ENCODE measurements at places on chromosomes 2 and 18. TPM values are rescaled to one million over a fixed set of nuclear protein-coding genes. Genes with fewer than 3 reads are reported as not detected.

TPO gene
- not detected for total RNA-seq

DNA sequence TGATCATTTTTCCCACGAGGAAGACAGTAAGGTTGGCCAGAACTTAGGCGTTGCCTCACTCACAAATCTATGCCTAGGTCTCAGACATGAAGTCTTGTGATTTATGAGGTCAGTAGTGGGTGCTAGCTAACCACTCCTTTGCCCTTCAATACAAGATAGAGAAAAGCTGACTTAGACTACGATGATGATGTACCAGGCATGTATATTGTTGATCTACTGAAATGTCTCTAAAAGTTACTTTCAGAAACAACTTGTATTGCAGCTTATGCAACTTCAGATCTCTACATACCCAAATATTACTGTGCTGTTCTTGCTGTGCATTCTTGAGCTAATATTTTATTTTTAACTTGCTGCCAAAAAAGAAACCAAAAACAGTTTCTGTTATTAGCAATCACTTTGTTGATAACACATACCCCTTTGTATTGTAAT lies 30.6 kb downstream of the MAPRE2 start:
- peak overlapping the region; percentile 56 for H3K27ac ChIP-seq
- H3K4me3 ChIP-seq, result no peak overlapping the region
- H3K27me3 ChIP-seq, result no peaks in the 10 kb centered on the region
- peaks cover 22% of the 10 kb centered on the region for H3K4me1 ChIP-seq

CHST10 gene
- total RNA-seq, result 8.3 TPM

- H3K27ac ChIP-seq, result no peak overlapping the region
- no peaks in the 10 kb centered on the region for H3K27me3 ChIP-seq
- H3K4me3 ChIP-seq, result no peak overlapping the region
These were observed 501.6 kb upstream of the MYT1L start for GRCh38 chr2:2832657-2833056.

DNA sequence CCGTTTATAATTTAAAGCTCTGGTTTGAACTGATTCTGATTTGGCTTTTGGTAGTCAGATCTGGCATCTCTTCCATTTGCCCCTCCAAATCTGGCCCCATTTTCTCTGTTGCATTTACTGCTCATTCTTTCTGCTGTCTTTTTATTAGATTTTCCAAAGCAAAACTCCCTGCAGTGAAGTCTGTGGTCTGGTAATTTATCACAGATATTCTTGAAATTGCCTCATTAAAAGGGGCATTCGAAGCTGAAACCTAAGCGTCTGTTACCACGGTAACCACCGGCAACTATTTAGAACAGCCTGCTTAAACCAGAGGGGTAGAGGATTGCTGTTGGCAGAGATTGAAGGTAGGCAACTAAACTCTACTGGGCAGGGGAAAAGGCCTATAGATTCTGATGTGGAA lies 111.5 kb upstream of the UPP2 start:
- H3K27ac ChIP-seq, result no peak overlapping the region
- no peaks in the 10 kb centered on the region for H3K36me3 ChIP-seq
- no peaks in the 10 kb centered on the region for H3K27me3 ChIP-seq
- no peaks in the 10 kb centered on the region for H3K4me1 ChIP-seq

CNGA3 gene
- total RNA-seq, result 0.61 TPM

DNA sequence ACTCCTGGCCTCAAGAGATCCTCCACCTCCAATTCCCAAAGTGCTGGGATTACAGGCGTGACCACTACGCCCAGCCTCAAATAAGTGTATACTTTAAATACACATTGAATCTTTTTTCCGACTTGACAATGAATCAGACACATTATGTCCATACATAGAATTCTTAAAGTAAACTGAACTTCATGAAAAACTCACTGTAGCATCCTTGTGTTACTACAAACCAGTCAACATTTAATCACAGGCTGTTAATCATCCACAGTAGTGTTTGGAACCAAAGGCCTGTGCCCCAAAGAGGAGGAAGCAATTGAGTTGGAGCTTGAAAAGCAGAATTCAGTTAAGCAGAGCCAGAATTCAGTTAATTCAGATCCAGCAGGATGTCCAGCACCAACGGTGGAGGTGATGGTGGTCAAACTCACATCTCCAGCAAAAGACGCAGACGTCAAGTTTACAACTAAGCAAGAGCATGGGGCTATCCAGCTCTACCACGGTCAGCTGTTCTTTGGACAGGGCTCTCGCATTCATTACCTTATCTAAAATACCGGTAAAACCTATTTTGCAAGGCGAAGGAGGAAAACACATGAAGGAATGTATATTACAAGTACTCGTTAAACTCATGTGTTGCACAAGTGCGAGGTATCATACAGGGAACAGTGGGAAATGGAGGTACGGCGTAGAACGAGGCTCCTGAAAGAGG lies 1.2 kb downstream of the SLC39A6 start:
- no peaks in the 10 kb centered on the region for H3K27me3 ChIP-seq
- DNase-seq, result no peak
- no peaks in the 10 kb centered on the region for H3K36me3 ChIP-seq
- H3K4me3 ChIP-seq, result peak overlapping the region; percentile 85

GRCh38 chr2:575030-575726 lies 102.0 kb downstream of the TMEM18 start:
- no peak overlapping the region for H3K27ac ChIP-seq
- H3K36me3 ChIP-seq, result no peaks in the 10 kb centered on the region
- H3K4me1 ChIP-seq, result no peaks in the 10 kb centered on the region
- no peak for DNase-seq
- no peaks in the 10 kb centered on the region for H3K27me3 ChIP-seq
- H3K4me3 ChIP-seq, result no peak overlapping the region

GRCh38 chr2:42795841-42796301 lies 3.5 kb upstream of the HAAO start:
- DNase-seq, result no peak
- H3K4me3 ChIP-seq, result no peak overlapping the region
- H3K27ac ChIP-seq, result no peak overlapping the region
- H3K36me3 ChIP-seq, result no peaks in the 10 kb centered on the region
- H3K27me3 ChIP-seq, result no peaks in the 10 kb centered on the region
- H3K4me1 ChIP-seq, result peaks cover 9% of the 10 kb centered on the region

GRCh38 chr2:144507441-144508171 lies 12.3 kb downstream of the ZEB2 start:
- DNase-seq, result no peak
- peak overlapping the region; percentile 97 for H3K27ac ChIP-seq
- no peak overlapping the region for H3K4me3 ChIP-seq
- H3K36me3 ChIP-seq, result no peaks in the 10 kb centered on the region

DNA sequence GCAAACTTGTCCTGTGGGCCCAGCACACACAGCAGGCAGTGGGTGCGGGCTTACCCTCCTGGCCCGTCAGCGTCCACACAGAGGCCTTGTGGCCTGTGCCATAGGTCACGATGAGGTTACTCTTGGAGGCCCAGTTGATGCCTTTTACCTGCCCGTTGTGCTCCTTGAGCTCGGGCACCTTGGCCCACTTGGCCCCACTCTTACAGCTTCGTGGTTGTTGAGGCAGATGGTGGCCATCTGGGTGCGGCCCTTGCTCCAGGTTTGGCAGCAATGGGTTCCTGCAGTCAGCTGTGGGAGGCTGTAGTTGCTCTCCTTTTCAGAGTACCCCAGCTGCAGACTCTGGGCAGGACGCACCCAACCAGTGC lies 45.5 kb upstream of the PTH2R start:
- no peaks in the 10 kb centered on the region for H3K36me3 ChIP-seq
- DNase-seq, result no peak
- peaks cover 4% of the 10 kb centered on the region for H3K4me1 ChIP-seq
- no peak overlapping the region for H3K27ac ChIP-seq
- no peaks in the 10 kb centered on the region for H3K27me3 ChIP-seq

GRCh38 chr18:8754995-8755960 lies 49.9 kb downstream of the MTCL1 start:
- H3K36me3 ChIP-seq, result no peaks in the 10 kb centered on the region
- H3K27me3 ChIP-seq, result no peaks in the 10 kb centered on the region
- H3K27ac ChIP-seq, result no peak overlapping the region
- no peak overlapping the region for H3K4me3 ChIP-seq
- no peak for DNase-seq
- no peaks in the 10 kb centered on the region for H3K4me1 ChIP-seq

LRATD1 gene
- 4.9 TPM for total RNA-seq

- H3K27me3 ChIP-seq, result no peaks in the 10 kb centered on the region
- no peaks in the 10 kb centered on the region for H3K4me1 ChIP-seq
- no peak overlapping the region for H3K4me3 ChIP-seq
- no peaks in the 10 kb centered on the region for H3K36me3 ChIP-seq
These were observed 319.0 kb upstream of the SPRED2 start for GRCh38 chr2:65751408-65751807.

GRCh38 chr2:117359266-117359914 lies 455.1 kb upstream of the DDX18 start:
- no peak for DNase-seq
- no peak overlapping the region for H3K27ac ChIP-seq
- H3K27me3 ChIP-seq, result no peaks in the 10 kb centered on the region
- H3K4me1 ChIP-seq, result no peaks in the 10 kb centered on the region

DNA sequence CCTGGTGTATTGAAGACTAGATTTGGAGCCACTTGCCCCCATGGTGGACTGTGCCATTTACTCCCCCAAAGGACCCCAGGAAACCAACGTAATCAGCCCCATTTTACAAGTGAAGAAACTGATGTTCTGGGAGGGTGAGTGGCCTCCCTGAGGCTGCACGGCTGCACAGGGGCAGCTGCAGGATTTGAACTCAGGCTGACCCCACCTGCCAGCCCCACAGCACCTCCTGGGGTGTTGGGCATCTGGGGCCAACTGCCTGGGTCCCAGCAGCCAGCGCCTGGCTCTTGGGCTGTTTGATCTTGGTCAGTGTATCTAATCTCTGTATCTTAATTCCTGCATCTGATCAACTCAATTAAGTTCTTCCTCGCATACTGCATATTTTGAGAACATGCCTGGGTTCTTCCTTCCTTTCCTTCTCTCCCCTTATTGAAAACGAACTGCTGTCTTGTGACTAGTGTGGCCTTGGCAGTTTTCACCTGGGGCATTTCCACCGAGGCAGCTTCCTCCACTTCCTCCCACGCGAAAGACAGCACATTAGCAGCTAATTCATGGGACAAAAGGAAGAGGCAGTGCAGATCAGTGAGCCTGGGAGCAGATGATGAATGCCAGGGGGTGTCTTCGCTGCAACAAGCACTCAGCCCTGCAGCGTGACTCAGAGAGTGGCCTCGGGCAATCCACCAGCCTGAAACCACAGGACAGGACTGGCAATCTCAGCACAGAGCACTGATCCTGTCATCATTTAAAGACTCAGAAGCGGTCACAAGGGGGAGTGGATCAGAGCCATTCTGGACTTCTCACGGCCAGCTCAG lies 184.1 kb upstream of the RAB12 start:
- H3K4me3 ChIP-seq, result no peak overlapping the region
- H3K27ac ChIP-seq, result no peak overlapping the region
- no peaks in the 10 kb centered on the region for H3K27me3 ChIP-seq
- no peaks in the 10 kb centered on the region for H3K4me1 ChIP-seq
- no peaks in the 10 kb centered on the region for H3K36me3 ChIP-seq
- DNase-seq, result no peak

VPS4B gene
- total RNA-seq, result 44.5 TPM

TUBA3E gene
- total RNA-seq, result not detected

GRCh38 chr2:38783586-38783985 lies 5.6 kb downstream of the GEMIN6 start:
- peaks cover 7% of the 10 kb centered on the region for H3K4me1 ChIP-seq
- no peaks in the 10 kb centered on the region for H3K27me3 ChIP-seq
- H3K27ac ChIP-seq, result no peak overlapping the region
- H3K36me3 ChIP-seq, result no peaks in the 10 kb centered on the region

DNA sequence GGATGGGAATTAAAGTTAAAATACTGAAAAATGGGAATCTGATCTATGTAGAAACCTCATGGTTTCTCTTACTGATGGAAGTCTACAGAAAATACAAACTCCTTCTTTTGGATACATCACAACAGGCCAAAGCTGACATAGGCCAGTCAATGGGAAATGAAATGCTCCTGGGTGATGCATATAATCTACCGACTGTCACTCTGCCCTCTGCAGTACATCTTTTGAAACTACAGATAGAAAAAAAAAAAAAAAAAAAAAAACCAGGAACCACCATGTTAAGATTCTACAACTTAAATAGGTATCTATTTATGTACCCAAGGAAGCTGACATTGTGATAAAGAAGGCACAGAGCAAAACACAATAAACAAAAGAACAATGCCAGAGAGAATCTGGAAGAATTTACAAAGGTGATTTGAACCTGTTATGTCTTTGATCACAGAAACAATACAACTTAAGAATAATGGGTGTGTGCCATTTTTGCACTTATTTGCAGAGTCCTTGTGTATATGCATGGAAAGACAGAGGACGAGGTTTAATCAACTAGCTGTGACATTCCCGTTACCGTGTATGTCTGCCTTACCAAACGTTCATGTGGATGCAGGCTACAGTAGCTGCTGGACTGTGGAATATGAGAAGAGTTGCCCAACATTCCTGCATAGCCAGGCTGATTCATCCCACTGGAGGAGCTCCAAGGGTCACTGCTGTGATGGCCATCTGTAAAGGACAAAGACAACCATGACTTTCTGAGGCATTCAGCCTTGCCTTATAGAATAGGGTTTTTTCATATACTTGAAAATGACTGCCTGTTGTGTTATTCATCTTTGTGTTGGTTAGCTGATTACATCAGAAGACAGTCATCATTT lies 312.7 kb downstream of the TCF4 start:
- H3K27me3 ChIP-seq, result no peaks in the 10 kb centered on the region
- DNase-seq, result no peak
- H3K36me3 ChIP-seq, result no peaks in the 10 kb centered on the region
- no peak overlapping the region for H3K4me3 ChIP-seq
- no peaks in the 10 kb centered on the region for H3K4me1 ChIP-seq
- no peak overlapping the region for H3K27ac ChIP-seq

RGPD3 gene
- total RNA-seq, result 0.46 TPM

DNA sequence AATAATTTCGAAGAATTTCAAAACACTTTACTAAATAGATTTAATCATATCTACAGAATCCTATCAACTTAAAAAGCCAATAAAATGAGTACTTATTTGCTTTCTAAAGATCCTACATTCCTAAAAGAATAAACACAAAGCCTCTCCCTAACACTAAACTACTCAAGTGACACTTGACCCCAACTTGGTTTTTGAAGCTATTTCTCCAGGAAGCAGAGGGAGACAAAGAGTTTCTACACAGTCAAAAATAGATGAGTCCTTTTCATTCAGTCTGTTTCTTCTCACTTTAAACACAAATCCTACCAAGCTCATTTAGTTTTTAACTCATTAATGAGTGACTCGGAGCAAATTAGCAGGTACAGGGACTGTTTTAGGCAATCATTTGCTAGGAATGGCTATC lies 2.1 kb downstream of the ATL2 start:
- H3K4me1 ChIP-seq, result peaks cover 32% of the 10 kb centered on the region
- peak overlapping the region; percentile 94 for H3K27ac ChIP-seq
- DNase-seq, result no peak
- no peaks in the 10 kb centered on the region for H3K27me3 ChIP-seq
